HTR-8/SVneo (cell line): ENCODE measurements at places on chromosomes 16 and 17.

GRCh38 chr16:1062895-1063294 lies 9.7 kb upstream of the SSTR5 start:
- DNase-seq, result no peak

- no peak for DNase-seq
Measured at GRCh38 chr17:45038728-45039634, 12.5 kb downstream of the DCAKD start.

GRCh38 chr17:70242781-70243437 lies 73.6 kb downstream of the KCNJ2 start:
- no peak for DNase-seq

DNA sequence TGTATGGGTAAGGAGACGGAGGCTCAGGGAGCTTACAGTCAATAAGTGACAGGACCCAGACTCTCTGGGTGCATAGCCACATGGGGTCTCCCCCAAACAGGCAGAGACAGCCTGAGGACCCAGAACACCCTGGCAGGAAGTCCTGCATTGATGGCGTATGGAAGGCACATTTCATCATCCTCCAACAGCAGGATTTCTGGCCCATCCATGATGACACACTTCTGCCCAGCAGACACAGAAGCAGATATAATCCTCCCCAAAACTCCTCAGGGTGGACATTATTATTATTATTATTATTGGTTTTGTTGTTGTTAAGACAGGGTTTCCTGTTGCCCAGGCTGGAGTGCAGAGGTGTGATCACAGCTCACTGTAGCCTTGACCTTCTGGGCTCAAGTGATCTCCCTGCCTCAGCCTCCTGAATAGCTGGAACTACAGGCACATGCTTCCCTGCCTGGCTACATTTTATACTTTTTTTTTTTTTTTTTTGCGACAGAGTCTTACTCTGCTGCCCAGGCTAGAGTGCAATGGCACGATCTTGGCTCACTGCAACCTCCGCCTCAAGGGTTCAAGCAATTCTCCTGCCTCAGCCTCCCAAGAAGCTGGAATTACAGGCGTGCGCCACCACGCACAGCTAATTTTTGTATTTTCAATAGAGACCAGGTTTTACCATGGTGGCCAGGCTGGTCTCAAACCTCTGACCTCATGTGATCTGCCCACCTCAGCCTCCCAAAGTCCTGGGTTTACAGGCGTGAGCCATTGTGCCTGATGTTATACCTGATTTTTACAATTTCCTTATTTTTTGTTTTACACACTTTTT lies 6.8 kb upstream of the HROB start:
- DNase-seq, result no peak

DNA sequence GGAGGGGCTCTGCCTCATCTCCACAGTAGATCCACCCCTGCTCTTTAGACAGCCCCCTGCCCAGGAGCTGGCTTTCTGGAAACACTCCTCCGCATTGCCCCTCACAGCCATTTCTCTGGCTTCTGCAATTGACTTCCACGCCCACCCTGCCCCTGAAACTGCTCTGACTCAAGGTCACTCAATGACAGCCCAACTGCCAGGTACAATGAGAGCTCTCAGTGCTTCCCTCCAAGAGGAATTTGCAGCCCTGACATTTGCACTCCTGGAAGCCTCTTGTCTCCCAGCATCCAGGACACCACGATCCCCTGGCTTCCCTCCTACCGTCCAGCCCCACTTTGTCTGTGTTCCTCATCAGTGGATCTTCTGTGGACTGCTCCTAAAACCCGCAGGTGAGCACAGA lies 421.5 kb downstream of the SOX9 start:
- DNase-seq, result no peak

DNA sequence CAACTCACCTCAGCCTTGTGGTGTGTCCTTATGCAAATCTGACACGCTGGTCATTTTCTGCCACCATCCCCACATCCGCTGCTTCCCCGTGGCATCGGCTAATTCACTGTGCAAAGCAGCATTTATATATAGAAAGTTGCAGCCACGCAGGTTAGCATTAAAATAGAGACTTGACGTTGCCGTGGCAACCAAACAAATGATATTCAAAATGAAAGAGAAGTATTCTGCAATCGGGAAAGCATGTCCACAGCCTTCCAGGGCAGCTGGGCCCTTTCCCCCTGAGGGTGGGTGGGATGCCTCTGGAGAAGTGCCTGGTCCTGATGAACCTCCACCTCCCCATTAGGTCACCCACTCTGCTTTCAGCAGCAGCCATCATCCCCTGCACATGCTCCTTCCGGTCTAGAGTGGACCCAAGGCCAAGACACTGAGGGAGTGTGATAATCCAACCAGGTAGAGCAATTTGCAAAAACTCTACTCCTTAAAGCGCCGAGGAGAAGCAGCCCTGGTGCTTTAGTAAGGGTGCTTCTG lies 138.7 kb downstream of the GAS7 start:
- DNase-seq, result no peak

- DNase-seq, result peak; percentile 29
Measured at GRCh38 chr17:81434072-81434471, 38.8 kb downstream of the BAHCC1 start.

GRCh38 chr16:57070424-57070823 lies 22.0 kb upstream of the CPNE2 start:
- DNase-seq, result no peak

- DNase-seq, result peak; percentile 78
Measured at GRCh38 chr17:29778956-29779811, 150.8 kb downstream of the SSH2 start.

GRCh38 chr16:60304720-60305119 lies 1570.6 kb upstream of the GOT2 start:
- no peak for DNase-seq
